Cerebellar cortex (tissue), 1 donor: ENCODE measurements at places on chromosomes 6 and 20.

DNA sequence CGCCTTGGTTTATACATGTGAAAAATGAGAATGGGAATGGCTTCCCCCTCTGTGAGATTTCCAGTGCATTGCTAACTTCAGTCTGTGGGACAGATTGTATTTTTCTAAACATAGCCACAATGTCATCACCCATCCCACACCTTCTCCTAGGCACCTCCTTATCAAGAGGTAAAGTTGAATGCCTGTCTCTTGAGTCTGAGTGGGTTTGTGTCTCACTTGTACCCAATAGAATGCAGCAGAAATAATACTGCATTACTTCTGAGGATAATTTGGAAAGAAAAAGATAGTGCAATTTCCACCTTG is 27.9 kb downstream of the RIN2 start:
- DNase-seq, result no peak

DNA sequence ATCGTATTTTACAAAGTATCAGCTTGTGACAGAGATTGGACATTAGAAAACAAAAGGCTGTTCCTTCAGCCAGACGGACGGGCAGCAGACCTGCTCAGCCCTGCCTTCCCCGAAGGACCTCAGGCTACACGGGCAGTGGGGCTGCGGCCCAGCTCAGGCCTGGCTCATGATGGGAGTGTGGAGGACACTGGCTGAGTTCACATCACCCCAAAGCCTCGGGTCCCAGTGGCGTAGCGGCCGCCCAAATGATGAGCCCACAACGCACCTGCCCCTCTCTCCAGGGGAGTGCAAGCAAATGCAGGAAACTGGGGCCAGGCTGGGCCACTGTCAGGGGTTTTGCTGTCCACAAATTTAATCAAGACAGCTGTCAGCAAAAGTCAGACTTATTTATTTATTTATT is 356.8 kb downstream of the TAF4 start:
- no peak for DNase-seq

DNA sequence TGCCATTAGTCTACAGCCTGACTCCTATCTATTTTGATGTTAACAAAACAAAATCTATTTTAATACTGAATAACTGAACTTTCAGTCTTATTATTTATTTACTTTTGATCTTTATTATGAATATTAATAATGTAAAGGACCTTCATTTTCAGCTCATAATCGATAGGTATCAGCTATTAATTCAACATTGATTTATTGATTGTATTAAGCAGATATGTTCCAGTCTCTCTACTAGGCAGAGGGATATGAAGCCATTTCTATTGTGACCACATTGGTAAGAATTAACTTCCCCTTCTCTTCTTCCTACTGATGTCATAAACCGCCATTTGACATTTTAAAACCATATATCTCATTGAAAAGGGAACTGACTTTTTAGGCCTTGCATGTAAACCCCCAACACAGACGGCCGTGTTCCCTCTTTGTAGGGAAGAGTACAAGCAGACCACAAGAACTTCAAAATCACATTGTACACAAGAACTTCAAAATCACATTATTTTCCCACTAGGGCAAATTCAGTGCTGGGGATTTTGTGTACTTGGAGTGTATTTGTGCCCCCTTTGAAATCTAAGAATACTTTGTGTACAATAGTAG is 69.5 kb upstream of the FABP7 start:
- no peak for DNase-seq

GRCh38 chr6:106560996-106561685 is 68.2 kb downstream of the RTN4IP1 start:
- DNase-seq, result no peak

GRCh38 chr6:157008568-157008967 is 231.4 kb downstream of the ARID1B start:
- no peak for DNase-seq

- DNase-seq, result no peak
These were observed 155.7 kb upstream of the SUPT3H start for GRCh38 chr6:45533386-45533785.

GRCh38 chr6:44201638-44202303 is 15.0 kb upstream of the MYMX start:
- DNase-seq, result no peak

GRCh38 chr6:117739869-117740268 is 64.6 kb downstream of the NUS1 start:
- no peak for DNase-seq

GRCh38 chr6:2512802-2513201 is 237.9 kb downstream of the MYLK4 start:
- no peak for DNase-seq

GRCh38 chr6:112086744-112087135 is 542 bp downstream of the TUBE1 start:
- peak; percentile 65 for DNase-seq

- DNase-seq, result no peak
These were observed 217.2 kb downstream of the BCAS1 start for GRCh38 chr20:53853111-53853713.

DNA sequence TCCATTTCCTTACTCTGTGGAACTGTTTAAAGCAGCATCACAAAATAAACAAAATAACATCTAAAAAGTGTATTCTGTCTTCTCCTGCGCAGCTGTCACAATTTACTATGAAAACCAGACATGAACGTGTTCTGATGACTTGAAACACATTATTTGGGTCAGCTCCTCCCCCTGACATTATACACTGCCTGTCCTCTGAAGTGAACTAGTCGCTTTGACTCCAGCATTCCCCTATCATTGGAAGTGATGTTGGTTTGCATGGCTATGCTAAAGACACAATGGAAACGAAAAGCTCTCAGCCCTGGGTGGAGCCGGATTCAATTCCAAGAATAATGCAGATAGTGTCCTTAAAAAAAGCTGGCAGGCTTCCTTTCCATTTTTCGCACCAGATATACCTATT is 125.9 kb downstream of the FYN start:
- DNase-seq, result no peak
